IMR-90 (cell line): ENCODE measurements at places on chromosomes 2 and 18. TPM values are rescaled to one million over a fixed set of nuclear protein-coding genes. Genes with fewer than 3 reads are reported as not detected.

DNA sequence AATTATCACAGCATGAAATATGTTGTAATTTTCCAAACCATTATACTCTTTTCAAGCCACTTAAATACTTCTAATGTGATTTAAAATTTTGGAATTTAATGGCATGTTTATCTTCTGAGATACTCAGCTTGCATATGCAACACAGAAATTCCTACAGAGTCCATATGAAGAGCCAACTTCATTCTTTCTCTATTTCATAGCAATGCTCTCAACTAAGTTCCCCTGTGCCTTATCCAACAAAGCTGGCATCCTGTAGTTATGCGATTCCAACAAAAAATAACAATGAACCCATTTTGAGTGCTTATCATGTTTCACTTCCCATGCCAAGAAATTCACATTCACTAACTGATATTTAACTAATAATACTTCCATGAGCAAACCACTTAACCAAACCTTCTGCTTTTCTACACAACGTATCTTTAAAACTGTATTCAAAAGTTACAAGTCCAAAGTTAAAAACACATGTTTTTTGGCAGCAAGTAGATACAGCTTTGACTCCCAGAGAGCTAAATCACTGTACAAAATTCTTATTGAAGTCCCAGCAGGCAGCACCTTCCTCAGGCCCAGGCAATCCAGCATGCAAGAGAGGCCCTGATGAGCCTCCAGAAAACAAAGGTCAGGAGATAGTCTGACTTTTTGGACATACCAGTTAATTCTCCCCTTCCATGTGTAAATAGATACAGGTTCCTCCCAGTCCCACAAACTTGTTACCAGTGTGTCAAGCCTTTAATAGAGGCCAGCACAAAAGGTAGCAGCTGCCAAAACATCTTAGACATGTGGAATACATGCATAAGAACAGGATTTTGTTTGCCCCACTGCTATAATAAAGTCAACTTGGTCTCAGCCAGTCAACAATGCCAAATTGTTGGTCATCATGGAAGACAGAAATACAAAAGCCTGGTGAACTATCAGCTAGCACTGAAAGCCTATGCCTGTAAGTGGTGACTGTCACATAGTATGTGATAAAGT is 113.1 kb upstream of the WDR75 start:
- DNase-seq, result peak; percentile 37

Gene RAPH1
- 13.1 and 15.1 TPM in 2 replicates for total RNA-seq

GRCh38 chr18:36757081-36757480 is 71.7 kb downstream of the TPGS2 start:
- DNase-seq, result peak; percentile 80

- DNase-seq, result no peak
These were observed 37.8 kb upstream of the DNMT3A start for GRCh38 chr2:25379535-25379934.

GRCh38 chr2:17899871-17900270 is 21.4 kb downstream of the KCNS3 start:
- DNase-seq, result no peak
